ENCODE measurements at places on chromosomes 2 and 18.
A peak's percentile ranks its signal among the peaks of the same experiment; 100 is the strongest.

DNA sequence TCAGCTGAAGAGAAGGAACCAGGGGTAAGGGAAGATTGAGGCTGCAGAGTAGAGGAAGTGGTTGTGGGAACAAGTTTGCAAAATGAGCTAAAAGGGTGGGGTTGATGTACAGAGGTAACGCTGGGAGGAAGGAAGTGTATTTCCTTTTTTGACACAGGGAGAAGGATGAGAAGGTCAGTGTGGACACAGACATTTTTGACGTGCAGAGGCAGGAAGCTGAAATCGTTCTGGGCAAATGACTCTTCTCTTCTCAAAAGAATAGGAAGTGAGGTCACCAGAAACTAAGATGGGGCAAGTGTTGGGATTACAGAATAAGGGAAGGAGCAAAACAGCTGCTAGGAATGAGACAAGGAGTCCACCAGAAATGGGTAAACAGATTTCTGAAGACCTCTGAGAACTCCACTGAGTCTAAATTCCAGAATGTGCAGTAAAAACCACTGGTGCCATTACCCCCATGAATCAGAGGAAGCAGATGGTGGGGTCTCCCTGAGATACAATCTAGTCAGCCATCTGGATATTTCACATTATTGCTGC is 20.0 kb upstream of the RNF149 start:
- no peak for DNase-seq

DNA sequence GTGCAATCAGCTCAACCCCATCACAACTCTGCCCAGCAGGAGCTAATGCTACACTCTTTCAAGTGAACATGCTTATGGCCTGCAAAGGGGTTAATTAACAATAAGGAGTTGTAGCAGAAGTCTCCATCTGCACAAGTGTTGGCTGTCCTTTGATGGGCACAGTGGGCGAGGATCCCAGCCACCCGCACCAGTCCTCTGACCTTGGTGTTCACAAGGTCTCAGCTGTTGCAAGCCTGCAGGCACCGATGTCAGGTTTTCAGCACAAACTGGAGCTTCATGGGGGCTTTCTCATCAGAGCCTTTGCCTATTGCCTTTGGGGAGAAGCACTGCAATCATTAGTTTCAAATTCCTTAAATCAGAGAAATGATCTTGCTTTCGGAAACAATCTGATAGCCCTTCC is 60.9 kb upstream of the TMEM178A start:
- DNase-seq: no peak

GRCh38 chr2:15678346-15678745 is 86.7 kb downstream of the DDX1 start:
- DNase-seq: no peak

- no peak for DNase-seq
Measured at GRCh38 chr2:63444565-63445288, 143.6 kb downstream of the WDPCP start.

DNA sequence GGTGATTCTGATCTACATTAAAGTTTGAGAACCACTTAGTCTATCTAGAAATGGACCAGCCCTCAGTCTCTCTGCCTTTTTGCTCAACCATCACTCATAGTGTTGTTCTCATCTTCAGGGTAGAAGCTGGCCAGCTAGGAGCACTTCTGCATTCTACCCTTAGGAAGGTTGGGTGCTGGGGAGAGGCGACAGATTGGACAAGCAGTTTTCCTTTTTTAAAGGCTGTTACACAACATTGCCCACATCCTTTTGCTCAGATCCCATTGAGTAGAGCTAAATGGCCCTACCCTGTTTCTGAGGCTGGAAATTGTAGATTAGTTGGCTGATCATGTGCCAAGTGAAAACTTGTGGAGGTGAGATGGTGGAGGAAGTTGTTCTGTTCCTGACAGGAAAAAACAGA is 35.6 kb downstream of the OSBPL6 start:
- DNase-seq: no peak

GRCh38 chr2:73970850-73971471 is 13.7 kb upstream of the TET3 start:
- peak; percentile 53 for DNase-seq

GRCh38 chr2:112004253-112004645 is 50.8 kb upstream of the TMEM87B start:
- no peak for DNase-seq

- DNase-seq: no peak
Measured at GRCh38 chr2:69549421-69549820, 94.1 kb downstream of the AAK1 start.

DNA sequence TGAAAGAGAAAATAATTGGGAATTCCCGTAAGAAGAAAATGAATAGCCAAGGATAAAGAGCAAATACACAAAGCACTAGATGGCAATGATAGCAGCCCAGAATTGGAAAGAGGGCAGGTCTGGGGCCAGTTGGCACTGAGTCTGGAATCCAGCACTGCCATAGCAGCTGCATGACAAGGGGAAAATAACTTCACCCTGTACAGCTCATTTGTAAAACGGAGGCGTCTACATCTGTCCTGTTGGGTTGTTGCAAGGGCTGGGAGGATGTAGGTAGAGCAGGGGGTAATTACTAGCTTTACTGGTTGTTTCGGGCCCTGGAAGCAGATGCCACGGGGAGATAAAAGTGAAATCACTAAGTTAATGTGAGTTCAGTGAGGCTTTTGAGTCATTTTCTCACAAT is 110.0 kb upstream of the RASGRP3 start:
- DNase-seq: no peak

GRCh38 chr2:85707304-85707703 is 13.1 kb downstream of the GNLY start:
- peak; percentile 59 for DNase-seq

DNA sequence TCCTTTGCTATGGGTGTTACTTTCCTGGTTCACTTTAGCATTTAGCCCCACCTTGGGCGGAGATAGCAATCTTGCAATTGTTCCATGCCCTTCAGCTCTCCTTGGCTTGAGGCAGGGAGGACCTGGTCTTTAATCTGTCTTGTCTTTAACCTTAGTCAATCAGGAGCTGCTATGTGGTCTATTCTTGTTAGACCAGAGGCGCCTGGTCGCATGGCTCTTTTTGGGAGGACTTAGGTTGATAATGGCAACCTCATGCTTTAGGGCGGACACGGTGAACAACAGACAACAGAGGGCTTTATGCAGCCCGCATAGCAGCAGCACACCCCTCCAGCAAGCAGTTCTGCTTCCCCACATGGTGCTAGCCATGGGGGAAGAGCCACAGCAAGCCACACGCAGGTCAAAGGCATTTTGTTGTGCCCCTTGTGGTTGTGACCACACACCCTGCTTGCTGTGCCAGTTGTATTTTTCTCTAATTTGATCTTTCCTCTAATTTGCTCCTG is 17.7 kb upstream of the ZDBF2 start:
- no peak for DNase-seq

GRCh38 chr18:34352385-34353163 is 127.9 kb upstream of the NOL4 start:
- DNase-seq: no peak

DNA sequence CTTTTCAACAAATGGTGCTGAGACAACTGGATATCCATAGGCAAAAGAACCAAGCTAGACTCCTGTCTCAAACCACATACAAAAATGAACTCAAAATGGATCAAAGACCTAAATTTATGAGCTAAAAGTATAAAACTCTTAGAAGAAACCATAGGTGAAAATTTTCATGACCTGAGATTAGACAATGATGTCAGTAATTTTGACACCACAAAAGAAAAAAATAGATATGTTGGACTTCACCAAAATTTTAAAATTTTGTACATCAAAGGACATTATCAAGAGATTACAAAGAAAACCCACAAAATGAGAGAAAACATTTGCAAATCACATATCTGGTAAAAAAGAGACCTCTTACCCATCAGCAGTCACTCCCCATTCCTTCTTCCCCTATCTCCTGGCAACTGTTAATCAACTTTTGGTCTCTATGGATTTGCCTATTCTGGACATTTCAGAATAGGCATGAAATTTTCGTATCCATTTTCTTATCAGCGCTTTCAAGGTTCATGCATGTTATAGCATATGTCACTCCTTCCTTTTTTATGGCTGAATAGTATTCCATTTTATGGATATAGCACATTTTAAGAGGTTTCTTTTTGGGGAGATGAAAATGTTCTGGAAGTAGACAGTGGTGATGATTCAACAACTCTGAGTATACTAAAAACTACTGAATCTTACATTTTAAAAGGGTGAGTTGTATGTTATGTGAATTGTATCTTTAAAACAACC is 43.3 kb downstream of the FAM178B start:
- no peak for DNase-seq

DNA sequence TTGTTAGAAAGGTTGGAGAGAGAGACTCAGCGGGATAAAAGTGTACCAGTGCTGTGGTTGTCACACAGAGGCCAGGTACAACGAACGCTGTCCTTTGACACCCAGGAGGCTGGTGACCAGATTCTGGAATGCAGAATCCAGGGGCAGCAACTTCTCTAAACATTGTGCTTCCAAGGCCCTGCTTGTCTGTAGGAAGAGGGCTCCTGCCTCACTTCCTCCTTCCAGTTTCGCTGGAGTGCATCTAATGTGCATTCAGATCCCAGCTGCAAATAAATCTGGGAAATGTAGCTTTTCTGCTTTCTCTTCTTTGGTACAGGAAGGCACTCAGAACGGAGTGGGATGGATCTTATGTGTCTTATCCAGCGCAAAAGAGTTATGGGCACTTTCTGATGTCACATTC is 171.8 kb upstream of the ATP5MC3 start:
- no peak for DNase-seq

DNA sequence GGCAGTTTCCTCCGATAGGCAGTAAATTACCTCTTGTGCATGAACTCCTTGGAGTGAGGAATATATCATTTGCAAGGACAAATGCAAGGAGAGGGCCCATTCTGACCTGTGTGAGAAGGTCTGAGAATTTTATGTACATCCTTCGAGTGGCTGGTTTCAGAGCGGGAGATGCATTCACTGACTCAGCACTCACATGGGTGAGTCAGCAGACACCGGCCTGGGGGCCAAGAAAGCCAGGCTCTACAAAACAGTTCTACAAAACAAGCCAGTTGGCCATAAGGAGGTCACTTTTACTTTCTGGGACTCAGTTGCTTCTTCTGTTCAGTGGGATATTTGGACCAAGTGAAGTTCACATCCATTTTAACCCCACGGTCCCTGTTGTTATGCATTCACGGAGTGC is 35.3 kb downstream of the CYP26B1 start:
- no peak for DNase-seq

GRCh38 chr2:8378016-8378810 is 303.6 kb upstream of the ID2 start:
- no peak for DNase-seq

- no peak for DNase-seq
Measured at GRCh38 chr2:65165558-65165957, 35.7 kb upstream of the RAB1A start.
